OCI-M1 (cell line): ENCODE measurements at places on chromosomes 1 and 21.

GRCh38 chr1:7596126-7596965 is 174.8 kb upstream of the VAMP3 start:
- no peak for DNase-seq

GRCh38 chr1:42195841-42196240 is 31.3 kb upstream of the GUCA2A start:
- DNase-seq: no peak

- DNase-seq: no peak
These were observed at the start of gene TNFRSF18 for GRCh38 chr1:1206376-1206965. Gene TNFRSF18, minus strand, starts transcription at chr1:1206592. Its CDS starts 21 bp downstream, at chr1:1206571.

- no peak for DNase-seq
These were observed 1.5 kb downstream of the VANGL1 start for GRCh38 chr1:115643225-115643624.

DNA sequence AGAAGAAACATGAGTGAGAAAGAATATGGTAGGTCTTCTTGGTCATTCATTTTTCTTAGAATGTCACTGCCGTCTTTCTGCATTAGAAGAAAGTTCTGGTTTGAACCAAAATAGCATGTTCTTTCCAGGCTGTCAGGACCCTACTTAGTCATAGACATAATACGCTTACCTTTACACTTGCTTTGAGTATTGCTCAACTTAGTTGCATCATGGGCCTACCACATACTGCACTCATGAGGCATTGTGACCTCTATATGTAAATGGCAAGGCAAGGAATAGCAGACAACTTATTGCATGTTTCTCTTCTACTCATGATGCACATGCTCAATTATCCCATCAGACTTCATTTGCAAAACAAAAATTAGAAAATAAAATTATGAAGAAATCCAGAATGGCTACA is 415.0 kb downstream of the HLX start:
- no peak for DNase-seq

DNA sequence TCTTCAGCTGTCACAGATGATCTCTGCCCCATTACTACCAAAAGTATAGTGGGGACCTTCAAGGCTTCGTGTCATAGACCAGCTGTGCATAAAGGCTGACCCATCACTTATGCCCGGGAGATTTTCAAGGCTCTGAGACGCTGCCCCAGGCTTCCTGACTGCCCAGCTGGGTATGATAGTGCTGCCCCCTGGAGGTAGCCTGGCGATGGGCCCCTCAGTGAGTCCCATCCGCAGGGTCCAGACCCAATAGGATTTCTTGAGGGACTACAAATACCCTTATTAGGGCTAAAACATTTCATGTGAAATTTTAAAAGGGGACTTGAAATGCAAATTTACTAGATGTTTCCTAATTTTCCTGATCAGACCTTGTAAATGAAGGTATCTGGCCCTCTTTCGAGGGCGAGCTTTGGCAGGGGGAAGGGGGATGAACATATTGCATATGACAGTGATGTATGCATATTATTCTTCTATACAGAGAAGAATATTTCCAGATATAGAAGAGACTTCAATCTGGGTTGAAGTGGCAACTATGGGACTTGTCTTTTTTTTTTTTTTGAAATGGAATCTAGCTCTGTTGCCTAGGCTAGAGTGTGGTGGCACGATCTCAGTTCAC is 11.7 kb upstream of the FCMR start:
- peak; percentile 62 for DNase-seq

DNA sequence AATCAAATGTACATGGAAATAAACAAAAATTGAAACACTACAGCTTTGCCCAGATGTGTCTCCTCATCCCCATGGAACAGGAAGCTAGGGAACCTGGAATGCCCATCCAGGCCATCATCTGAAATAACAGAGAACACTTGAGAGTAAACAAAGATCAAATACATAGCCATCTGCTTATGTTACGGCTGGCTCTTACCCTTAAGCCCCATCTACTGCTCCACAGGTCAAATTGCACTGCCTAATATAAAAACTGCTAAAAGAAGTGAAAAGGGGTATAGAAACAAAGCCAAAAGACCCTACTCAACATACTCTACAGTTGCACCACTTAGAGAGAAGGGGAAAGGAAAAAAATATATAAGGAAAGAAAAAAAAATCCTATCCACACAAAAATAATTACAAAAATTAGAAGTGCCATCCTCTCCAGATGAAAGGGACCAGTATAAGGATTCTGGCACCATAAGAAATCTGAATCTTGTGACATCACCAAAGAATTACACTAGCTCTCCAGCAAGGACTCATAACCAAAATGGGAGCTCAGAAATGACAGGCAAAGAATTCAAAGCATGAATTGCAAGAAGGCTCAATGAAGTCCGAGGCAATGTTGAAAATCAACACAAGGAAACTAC is 26.9 kb downstream of the OR6Y1 start:
- DNase-seq: peak; percentile 65

- DNase-seq: no peak
These were observed 31.5 kb downstream of the OLIG1 start for GRCh38 chr21:33101300-33101911.

- no peak for DNase-seq
These were observed 9.1 kb upstream of the HEYL start for GRCh38 chr1:39648496-39648895.

DNA sequence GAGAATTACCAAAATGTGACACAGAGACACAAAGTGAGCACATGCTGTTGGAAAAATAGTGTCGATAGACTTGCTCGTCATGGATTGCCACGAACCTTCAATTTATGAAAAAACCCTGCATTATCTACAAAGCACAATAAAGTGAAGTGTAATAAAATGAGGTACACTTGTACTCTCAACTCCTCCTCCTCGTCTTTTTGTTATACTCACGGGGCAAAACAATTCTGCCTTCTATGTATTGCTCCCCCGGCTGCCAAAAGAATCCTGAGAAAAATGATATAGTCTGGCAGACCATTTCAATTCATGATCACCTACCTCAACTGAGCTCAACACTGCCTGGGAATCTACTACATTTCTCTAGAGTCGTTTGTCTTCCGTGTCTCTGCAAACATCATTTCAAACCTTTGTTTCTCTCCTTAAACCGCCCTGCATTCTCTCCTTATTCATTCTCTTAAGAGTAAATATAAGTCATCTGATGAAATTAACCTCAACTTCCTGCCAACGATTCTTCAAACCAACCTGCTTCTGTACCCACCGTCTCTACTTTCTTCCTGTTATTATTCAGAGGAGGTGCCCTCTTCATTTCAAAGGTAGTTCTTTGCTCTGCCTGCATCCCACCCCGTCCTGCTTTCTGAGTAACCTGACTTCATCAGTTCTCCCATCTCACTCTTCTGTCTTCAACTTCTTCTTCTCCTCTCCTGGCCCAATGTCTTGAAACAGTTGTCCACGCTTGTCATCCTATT is 12.9 kb upstream of the IL19 start:
- DNase-seq: no peak

DNA sequence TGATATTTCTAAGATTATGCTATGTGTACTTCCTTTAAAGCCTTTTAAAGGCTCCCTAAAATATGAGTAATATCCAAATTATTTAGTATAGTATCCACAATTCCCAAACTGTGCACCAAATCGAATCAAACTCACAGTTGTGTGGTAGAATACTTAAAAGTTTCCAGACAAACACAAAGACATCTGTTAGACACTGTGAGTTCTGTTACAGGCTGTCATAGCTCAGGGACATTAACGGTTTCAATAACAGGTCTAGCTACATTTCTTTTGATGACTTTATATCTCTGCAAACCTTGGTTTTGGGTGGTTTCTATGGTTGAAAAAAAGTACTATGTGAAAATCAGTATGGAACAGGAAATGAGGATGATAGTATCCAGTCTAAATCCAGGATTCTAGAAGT is 36.9 kb upstream of the NEK7 start:
- DNase-seq: no peak

GRCh38 chr21:26236281-26236680 is 65.7 kb upstream of the APP start:
- no peak for DNase-seq

GRCh38 chr1:12069623-12070244 is 6.6 kb downstream of the TNFRSF8 start:
- no peak for DNase-seq

DNA sequence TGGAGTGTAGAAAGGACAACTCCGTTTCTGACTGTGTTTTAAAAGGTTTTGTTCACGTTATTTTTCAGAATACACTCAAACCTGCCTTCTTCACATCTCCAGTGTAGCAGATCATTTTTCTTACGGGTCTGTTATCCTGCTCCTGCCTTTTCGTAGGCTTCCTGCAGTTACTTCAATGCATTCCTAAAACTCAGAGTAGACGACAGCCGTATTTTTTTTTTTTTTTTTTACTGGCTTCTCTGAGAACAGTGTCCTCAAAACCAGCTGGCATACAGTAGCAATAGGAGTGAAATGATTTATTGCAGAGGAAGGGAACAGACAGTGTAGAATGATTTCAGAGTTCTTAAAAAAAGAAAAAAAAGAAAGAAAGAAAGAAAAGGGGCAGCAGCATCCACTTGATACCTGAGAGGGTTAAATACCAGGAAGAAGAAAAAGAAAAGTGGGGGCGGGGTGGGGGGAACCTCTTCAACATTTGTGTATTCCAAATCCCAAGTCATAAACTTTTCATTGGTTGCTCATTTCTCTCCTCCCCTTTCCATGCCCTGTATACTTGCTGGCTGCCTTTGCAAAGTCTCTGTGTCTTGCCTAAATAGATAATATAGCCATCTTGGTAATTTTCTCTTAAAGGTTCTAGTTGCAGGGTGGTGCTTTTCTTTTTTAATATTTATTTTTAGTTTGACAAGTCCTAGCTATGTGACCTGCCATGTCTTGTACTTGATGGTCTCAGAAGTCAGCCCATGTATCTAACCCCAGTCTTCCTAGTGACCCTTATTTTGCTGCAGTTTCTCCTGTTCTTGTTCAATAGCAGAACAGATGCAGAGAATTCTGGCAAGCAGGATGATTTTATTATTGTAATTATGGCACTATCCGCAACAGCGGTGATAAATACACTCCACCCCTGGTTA is 2.8 kb downstream of the TGFB2 start:
- no peak for DNase-seq

DNA sequence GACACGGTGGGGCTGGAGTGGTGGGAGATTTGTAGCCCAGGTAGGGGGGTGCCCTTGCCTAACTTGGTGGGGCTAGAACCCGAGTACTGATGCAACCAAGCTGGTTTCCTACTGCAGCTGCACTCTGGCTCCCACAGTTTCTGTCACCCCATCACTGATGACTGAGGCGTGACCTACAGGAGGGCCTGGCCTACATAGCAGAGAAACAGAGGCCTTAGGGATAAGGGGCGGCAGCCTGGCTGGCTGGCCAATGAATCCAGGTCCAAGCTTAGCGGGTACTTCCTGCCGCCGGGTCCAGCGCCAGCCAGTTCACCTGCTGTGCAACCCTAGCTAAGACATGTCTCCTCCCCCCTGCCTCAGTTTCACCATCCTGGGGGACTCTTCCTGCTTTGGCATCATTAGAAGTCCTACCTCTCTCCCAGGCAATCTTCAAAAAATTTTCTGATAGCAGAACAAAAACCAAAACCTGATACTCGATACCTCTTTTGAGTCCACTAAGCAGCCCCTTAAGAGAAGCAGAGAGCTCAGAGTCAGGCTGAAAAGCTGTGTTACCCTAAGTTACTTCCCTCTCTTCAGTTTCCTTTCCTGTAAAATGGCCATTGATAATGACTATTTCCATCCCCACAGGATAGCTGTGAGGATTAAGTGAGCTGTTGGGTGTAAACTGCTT is 27.3 kb upstream of the RNF19B start:
- no peak for DNase-seq

GRCh38 chr1:81121306-81121705 is 679.4 kb upstream of the ADGRL2 start:
- DNase-seq: peak; percentile 17

GRCh38 chr1:203513585-203514031 is 19.7 kb downstream of the OPTC start:
- DNase-seq: no peak
